ENCODE measurements at places on chromosomes 11 and 22.
A peak's percentile ranks its signal among the peaks of the same experiment; 100 is the strongest.

GRCh38 chr22:48496226-48496845, 1331.3 kb downstream of the BRD1 start:
- DNase-seq = no peak

DNA sequence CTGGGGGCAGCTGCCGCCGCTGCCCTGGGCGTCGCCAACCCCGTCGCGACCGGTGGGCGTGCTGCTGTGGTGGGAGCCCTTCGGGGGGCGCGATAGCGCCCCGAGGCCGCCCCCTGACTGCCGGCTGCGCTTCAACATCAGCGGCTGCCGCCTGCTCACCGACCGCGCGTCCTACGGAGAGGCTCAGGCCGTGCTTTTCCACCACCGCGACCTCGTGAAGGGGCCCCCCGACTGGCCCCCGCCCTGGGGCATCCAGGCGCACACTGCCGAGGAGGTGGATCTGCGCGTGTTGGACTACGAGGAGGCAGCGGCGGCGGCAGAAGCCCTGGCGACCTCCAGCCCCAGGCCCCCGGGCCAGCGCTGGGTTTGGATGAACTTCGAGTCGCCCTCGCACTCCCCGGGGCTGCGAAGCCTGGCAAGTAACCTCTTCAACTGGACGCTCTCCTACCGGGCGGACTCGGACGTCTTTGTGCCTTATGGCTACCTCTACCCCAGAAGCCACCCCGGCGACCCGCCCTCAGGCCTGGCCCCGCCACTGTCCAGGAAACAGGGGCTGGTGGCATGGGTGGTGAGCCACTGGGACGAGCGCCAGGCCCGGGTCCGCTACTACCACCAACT, 1.0 kb downstream of the FUT4 start:
- no peak for DNase-seq

DNA sequence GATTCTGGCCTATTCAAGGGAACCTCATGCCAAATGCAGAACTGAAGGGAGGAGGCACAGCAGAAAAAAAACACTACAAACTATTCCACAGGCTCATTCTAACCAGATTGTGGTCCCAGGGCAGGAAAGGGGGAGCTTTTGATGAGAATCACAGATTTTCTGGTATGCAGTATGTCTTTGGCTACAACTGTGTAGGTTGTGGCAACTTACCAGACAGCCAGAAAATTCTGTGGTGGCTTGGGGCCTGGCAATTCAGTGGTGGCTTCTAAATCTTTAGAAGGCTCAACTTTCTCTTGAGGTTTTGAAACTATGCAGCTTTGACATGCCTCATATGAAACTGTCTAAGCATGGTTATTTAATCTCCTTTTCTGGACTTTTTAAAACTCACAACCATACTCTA, 850.8 kb upstream of the CCDC90B start:
- DNase-seq = no peak

DNA sequence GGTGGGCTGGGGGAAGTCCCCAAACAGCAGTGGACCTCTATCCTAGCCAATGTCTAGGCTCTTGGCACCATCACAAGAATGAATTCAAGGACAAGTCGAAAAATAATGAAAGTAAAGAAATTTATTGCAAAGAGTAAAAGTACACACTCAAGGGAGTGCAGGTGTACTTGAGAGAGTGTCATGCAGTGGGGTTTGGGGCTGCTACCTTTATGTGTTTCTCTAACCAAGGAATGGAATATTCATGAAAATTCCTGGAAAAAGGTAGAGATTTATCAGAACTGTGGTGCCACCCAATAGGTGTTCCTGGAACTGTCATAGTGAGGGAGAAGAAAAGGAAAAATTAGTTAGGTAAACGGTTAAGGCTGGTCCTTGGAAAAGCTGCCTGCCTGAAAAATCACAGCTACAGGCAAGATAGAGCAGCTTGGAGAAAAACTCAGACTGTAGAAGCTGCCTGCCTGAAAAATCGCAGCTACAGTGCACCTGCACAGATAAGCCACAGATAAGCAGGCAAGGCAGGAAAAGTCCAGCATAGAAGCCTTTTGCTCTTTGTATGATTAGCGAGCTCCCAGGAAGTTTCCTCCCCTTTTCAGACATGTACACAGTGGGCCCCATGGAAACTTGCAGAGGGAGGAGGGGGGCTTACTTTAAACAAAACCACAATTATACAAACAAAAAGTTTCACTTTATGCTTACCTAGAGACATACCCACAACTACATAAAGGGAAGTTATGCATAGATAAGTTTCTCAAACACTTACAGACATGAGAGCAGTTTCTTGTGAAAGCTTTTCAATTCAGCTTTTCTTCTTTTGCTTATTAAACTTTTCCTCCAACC, 71.4 kb upstream of the B3GNT6 start:
- DNase-seq = peak; percentile 34

DNA sequence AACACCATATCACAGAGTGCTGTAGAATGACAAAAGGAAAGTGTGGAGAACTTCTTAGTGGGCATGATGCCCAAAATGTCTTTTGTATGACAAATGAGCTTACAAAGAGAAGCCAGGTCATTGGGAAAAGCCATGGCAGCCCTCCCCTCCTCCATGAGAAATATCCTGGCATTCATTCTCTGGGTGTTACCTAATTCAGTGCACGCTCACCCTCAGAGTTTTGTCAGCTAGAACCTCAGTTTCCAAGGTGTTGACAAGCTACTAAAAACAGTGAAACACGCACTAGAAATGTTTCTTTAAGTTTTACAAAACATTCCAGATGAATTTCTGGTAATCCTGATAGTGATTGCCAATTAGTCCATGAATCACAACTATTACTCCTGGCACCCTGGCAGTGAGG, 105.4 kb upstream of the FSHB start:
- no peak for DNase-seq

DNA sequence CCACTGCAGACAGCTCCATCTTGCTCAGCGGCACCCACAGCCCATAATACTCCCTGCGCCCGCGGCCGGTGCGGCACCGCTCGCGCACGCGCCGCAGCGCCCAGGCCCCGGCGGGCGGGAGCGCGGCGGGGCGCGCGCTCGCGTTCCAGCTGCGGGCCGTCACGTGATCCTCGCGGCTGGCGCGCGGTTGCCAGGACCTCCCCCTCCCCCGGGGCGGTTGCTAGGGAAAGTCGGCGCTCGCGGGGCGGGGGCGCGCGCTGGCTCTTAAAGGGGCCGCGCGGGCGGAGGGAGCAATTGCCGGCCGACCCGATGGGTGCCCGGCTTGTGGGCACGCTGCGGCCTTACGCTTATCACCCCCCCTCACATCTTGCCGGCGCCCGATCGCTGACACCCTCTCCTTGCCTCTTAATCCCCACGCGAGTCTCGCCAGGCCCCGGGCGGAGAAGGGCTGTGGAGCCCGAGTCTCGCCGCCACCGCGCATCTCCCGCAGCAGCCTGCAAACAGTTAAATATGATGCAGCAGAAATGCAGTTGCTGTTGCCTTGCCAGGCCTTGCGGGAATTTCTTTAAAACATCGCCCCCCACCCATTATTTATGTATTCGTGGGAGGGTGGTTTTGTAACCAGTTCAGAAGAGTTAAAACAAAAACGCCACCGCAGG, at the start of gene CBX6:
Gene CBX6 (minus strand): TSS at position 45 of the 659 bp plus-strand sequence. CDS start 26 bp downstream, at position 19.
- peak; percentile 54 for DNase-seq

DNA sequence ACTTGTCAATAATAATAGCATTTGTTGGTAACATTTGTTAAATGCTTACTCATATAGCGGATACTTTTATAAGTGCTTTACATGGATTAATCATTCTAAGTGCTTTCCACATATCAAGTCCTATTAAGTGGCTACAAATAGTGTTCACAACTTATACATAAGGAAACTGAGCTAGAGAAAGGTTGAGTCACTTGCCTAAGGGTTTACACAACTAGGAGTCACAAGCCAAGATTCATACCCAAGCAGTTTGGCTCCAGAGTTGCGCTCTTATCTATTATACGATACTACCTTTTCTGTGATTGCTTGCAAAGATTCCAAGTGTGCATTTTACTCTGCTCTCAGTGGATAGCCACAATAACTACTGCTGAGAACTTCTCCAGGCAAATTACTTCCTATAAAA, 215.9 kb upstream of the CCDC90B start:
- DNase-seq = no peak
